ENCODE measurements at places on chromosomes 1 and 21. TPM values are rescaled to one million over a fixed set of nuclear protein-coding genes. Genes with fewer than 3 reads are reported as not detected.

DNA sequence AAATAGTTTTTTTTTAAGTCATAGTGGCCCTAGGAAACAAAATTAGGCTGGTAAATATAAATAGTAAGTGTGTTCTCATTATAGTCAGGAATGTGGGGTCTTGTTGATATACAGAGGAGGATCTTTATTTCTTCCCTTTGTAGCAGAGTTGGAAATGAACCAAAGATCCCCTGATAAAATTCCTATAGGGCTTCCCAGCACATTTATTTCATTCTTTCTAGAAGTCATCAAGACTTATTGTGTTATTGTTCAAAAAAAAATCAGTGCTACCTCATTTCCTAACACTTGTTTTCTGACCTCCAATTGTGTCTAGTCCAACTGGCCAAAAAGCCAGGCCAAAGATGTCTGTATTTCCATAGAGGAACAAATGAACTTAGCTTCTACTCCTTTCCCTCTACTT lies 7.6 kb upstream of the PLEKHO1 start:
- H3K27me3 ChIP-seq = no peaks in the 10 kb centered on the region
- no peaks in the 10 kb centered on the region for H3K36me3 ChIP-seq
- no peak for DNase-seq
- no peak overlapping the region for H3K27ac ChIP-seq
- H3K4me3 ChIP-seq = no peak overlapping the region

DNA sequence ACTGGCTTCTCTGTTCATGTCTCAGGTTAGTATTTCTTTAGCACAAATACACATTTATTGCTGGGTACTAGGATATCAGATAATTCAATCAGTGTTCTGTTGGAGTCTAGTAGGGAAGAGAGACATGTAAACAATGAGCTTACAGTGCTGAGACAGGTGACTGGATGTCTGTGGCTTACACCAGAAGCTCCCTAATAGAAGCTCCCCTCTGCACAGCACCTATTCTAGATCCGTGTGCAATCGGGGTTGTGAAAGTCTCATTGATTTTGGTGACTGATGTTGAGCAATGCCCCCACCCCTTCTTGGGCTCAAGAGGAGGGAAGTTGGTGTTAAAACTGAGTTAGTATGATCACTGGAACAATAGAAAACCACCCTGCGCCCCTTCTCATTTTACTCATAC lies 279.2 kb downstream of the RPS6KC1 start:
- no peaks in the 10 kb centered on the region for H3K36me3 ChIP-seq
- DNase-seq = no peak
- H3K4me3 ChIP-seq = no peak overlapping the region
- H3K27ac ChIP-seq = no peak overlapping the region
- peaks cover 19% of the 10 kb centered on the region for H3K4me1 ChIP-seq

DNA sequence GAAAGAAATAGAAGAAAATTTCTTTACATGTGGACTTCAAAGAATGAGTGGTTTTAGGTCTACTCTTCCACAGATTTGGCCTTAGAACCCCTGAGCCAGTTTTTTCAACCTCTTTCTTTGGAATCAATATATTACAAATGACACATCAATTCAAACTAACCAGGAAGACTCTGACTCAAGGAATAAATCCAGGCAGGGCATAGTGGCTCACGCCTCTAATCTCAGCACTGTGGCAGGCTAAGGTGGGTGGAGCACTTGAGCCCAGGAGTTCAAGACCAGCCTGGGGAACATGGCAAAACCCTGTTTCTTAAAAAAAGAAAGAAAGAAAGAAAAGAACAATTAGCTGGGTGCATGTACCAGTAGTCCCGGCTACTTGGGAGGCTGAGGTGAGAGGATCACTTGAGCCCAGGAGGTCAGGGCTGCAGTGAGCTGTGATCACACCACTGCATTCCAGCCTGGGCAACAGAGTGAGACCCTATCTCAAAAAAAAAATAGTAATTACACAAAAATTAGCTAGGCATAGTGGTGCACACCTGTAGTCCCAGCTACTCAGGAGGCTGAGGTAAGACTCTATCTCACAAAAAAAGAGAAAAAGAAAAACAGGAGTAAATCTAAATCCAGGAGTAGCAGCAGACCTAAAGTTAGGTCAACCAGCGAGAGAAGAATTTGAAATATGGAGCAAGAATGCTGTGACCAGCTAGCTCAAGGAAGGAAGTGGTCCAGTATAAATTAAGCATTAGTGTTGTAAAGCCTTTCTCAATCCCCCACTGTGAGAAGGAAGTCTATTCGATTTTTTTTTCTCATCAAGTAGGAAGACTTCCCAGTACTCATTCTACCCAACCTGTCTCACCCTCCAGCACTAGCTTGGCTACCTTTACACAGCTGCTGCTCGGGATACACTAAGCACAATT lies 1.9 kb downstream of the SORT1 start:
- peak overlapping the region; percentile 70 for H3K4me3 ChIP-seq
- no peaks in the 10 kb centered on the region for H3K27me3 ChIP-seq
- peaks cover 55% of the 10 kb centered on the region for H3K4me1 ChIP-seq
- peak; percentile 73 for DNase-seq
- no peaks in the 10 kb centered on the region for H3K36me3 ChIP-seq
- H3K27ac ChIP-seq = peak overlapping the region; percentile 29

DNA sequence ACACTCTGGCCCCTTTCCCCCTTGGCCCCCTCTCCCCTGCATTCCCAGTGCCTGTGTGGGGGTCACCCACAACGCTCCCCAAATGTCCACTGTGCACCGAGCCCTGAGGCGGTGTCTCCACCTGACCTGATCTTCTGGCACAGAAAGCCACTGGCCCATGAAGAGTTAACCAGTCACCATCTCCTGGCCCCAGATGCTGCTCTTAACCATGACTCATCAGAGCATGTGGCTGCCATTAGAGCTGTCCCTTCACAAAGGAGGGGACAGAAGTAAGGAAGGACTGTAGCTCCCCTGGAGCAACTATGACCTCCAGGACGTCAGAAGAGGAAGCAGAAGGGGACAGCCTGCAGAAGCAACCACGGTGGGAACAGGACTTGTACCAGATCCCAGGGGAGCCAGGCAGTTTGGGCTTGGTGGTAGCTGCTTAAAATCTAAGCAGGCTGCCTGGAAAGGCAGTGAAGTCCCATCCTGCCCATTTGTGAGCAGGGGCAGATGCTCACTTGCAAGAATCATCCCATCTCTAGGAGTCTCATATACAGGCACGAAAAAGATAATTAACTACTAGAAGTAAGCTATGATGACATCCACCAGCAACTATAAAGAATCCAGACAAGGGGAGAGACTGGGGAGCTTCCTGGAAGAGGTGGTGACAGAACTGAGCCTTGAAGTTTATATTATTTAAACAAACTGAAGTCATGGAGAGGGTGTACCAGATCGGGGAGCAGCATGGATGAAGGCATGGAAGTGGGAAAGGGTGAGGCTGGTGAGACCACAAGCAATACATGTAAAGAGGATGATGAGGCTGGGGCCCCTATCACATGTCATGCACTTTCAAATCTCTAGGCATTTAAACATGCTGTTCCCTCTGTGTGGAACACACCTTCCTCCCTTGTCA lies 1.1 kb upstream of the TTC39A start:
- peak; percentile 39 for DNase-seq
- H3K36me3 ChIP-seq = no peaks in the 10 kb centered on the region
- peaks cover 20% of the 10 kb centered on the region for H3K4me1 ChIP-seq
- H3K27me3 ChIP-seq = no peaks in the 10 kb centered on the region
- H3K27ac ChIP-seq = no peak overlapping the region

FCGR3A gene
- not detected for total RNA-seq

CAPN8 gene
- total RNA-seq = not detected

PKP1 gene
- 0.07 TPM for total RNA-seq

PPIAL4G gene
- not detected for total RNA-seq

SRGAP2C gene
- 65.3 TPM for total RNA-seq
